Left lung (tissue), 14 donors: ENCODE measurements at places on chromosomes 7 and 10. TPM values are rescaled to one million over a fixed set of nuclear protein-coding genes. Genes with fewer than 3 reads are reported as not detected.

STARD3NL gene
- 62.2 TPM for total RNA-seq

ERLIN1 gene
- total RNA-seq: 23.8 TPM

ALOX5 gene
- 52.3 TPM for total RNA-seq

CCSER2 gene
- 56.5 TPM for total RNA-seq

ANKRD61 gene
- 0.26 TPM for total RNA-seq

HOXA3 gene
- 8.8 TPM for total RNA-seq

- peaks cover 100% of the 10 kb centered on the region for H3K27me3 ChIP-seq
- H3K4me3 ChIP-seq: no peak overlapping the region
- DNase-seq: no peak
Measured at GRCh38 chr7:20776942-20777341, 9.7 kb downstream of the SP8 start.

DNA sequence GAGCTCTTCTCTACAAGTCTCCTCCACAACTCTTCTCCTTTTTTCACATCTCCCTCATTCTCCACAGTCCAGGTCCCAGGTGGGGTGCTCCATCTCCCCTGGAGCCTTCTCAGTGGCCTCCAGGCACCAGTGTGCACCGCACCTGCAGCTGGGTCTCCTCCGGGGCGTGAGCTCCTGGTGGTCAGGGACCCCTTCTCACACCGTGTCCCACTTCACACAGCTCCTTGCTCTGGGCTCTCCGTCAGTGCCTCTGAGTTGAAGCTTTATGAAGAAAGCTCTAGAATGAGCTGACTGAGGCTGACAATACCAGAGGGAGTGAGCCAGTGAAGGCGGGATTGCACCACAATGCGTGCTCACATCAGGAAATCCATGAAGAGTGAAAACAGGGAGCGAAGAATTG lies 290.2 kb downstream of the DNAJB6 start:
- H3K4me3 ChIP-seq: no peak overlapping the region
- H3K27ac ChIP-seq: no peak overlapping the region
- no peaks in the 10 kb centered on the region for H3K36me3 ChIP-seq
- no peaks in the 10 kb centered on the region for H3K4me1 ChIP-seq
- H3K27me3 ChIP-seq: no peaks in the 10 kb centered on the region
- DNase-seq: no peak

GRCh38 chr10:70604106-70604505 lies 1.6 kb upstream of the PRF1 start:
- DNase-seq: no peak
- H3K4me3 ChIP-seq: no peak overlapping the region
- H3K4me1 ChIP-seq: no peaks in the 10 kb centered on the region
- no peaks in the 10 kb centered on the region for H3K27me3 ChIP-seq
- no peaks in the 10 kb centered on the region for H3K36me3 ChIP-seq

- H3K27me3 ChIP-seq: no peaks in the 10 kb centered on the region
- no peak for DNase-seq
- H3K36me3 ChIP-seq: no peaks in the 10 kb centered on the region
- no peaks in the 10 kb centered on the region for H3K4me1 ChIP-seq
Measured at GRCh38 chr10:19749185-19749729, 67.0 kb upstream of the PLXDC2 start.

- peaks cover 36% of the 10 kb centered on the region for H3K4me1 ChIP-seq
- H3K4me3 ChIP-seq: no peak overlapping the region
- peak; percentile 72 for DNase-seq
- H3K27me3 ChIP-seq: no peaks in the 10 kb centered on the region
- H3K27ac ChIP-seq: no peak overlapping the region
Measured at GRCh38 chr7:2813350-2814185, 30.5 kb downstream of the GNA12 start.

GRCh38 chr7:128919241-128919640 lies 8.7 kb upstream of the KCP start:
- H3K4me1 ChIP-seq: peaks cover 16% of the 10 kb centered on the region
- H3K27ac ChIP-seq: no peak overlapping the region
- no peaks in the 10 kb centered on the region for H3K36me3 ChIP-seq
- no peak overlapping the region for H3K4me3 ChIP-seq
- H3K27me3 ChIP-seq: peaks cover 84% of the 10 kb centered on the region

GRCh38 chr7:159064816-159065510 lies 79.7 kb downstream of the VIPR2 start:
- peaks cover 2% of the 10 kb centered on the region for H3K4me1 ChIP-seq
- no peak overlapping the region for H3K4me3 ChIP-seq
- DNase-seq: no peak
- H3K27me3 ChIP-seq: peaks cover 21% of the 10 kb centered on the region
- H3K36me3 ChIP-seq: no peaks in the 10 kb centered on the region
- no peak overlapping the region for H3K27ac ChIP-seq

GRCh38 chr7:151167197-151167961 lies at the start of gene GBX1:
Gene GBX1, minus strand, starts transcription at chr7:151167694. Its CDS starts 146 bp downstream, at chr7:151167548.
- H3K4me1 ChIP-seq: peaks cover 19% of the 10 kb centered on the region
- peaks cover 55% of the 10 kb centered on the region for H3K27me3 ChIP-seq
- peak within 1 kb of the TSS; percentile 31 for H3K4me3 ChIP-seq
- H3K36me3 ChIP-seq: no peaks in the 10 kb centered on the region
- DNase-seq: no peak
- no peak within 1 kb of the TSS for H3K27ac ChIP-seq

- H3K36me3 ChIP-seq: no peaks in the 10 kb centered on the region
- H3K27ac ChIP-seq: no peak overlapping the region
- no peak overlapping the region for H3K4me3 ChIP-seq
- DNase-seq: no peak
- peaks cover 63% of the 10 kb centered on the region for H3K27me3 ChIP-seq
Measured at GRCh38 chr7:28954946-28955345, 3.2 kb downstream of the TRIL start.

GRCh38 chr10:73126343-73126742 lies 16.1 kb downstream of the NUDT13 start:
- H3K36me3 ChIP-seq: peaks cover 2% of the 10 kb centered on the region
- H3K27me3 ChIP-seq: no peaks in the 10 kb centered on the region
- no peak overlapping the region for H3K4me3 ChIP-seq
